T1000 (cell line): ENCODE measurements at places on chromosomes 3 and 15.
A peak's percentile ranks its signal among the peaks of the same experiment; 100 is the strongest.

DNA sequence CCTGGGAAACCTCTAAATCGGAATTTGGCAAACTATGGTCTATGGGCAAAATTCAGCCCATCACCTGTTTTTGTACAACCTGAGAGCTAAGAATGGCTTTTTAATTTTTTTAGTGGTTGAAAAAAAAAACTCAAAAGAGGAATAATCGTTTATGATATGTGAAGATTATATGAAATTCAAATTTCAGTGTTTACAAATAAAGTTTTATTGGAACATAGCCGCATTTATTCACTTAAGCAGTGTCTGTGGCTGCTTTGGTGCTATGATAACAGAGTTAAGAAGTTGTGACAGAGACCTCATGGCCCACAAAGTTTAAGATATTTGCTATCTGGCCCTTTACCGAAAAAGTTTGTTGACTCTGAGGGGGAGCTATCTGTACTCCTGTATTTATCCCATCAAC is 36.4 kb upstream of the LACTB start:
- DNase-seq, result no peak

- DNase-seq, result no peak
These were observed 1.3 kb upstream of the MEF2A start for GRCh38 chr15:99564221-99565048.

GRCh38 chr3:144341471-144341870 is 369.8 kb downstream of the DIPK2A start:
- no peak for DNase-seq

DNA sequence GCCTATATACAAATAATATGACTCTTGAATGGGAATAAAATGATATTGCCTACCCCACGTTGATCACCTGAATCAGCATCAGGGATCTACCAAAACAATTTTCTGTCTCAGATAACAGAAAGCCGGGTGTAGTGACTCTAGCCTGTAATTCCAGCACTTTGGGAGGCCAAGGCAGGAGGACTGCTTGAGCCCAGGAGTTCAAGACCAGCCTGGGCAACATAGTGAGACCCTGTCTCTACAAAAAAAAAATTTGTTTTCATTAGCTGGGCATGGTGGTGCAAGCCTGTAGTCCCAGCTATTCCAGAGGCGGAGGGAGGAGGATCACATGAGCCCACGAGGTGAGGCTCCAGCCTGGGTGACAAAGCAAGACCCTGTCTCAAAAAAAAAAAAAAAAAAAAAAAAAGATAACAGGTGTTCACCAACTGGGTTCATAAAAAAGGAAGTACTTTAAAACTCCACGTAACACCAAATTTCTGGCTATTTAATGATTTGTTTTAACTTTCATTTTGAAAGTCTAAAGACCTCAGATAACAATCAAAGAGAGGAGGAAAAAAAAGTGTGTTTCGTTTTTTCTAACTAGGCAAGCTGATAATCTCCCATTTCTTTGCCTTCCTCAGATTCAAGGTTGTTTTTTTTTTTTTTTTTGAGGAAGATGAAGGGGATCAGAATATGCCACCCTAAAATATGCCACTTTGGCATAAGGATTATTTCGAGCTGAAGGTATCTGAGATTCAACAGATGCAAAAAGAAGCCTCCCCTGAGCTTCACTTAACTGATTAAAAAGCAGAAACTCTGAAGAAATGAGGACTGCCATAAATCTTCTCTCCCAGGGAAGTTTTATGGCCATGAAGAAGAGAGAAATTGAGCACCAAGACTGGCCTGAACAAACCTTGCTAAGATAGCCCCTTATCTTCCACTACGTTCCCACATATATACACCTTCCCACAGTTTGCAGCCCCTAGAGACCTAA is 44.1 kb downstream of the TRANK1 start:
- no peak for DNase-seq

GRCh38 chr3:109643590-109643989 is 306.2 kb upstream of the DPPA4 start:
- peak; percentile 24 for DNase-seq

DNA sequence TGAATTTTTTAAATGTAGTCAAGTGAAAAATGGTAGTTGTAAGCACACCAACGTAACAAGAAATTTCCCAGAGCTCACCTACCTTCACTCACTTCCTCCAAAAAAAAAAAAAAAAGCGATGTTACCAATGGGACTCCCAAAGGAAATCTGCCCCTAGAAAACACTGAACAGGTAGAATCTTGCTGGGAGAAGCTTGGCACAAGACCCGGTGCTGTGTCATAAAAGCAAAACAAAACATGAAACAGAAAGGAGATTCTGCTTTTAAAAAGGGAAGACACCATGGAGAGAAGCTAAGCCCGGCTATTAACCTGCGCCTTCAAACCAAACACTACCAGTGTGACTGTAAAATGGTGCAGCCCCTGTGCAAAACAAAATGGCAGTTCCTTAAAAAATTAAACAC is 40.5 kb downstream of the PGPEP1L start:
- no peak for DNase-seq

DNA sequence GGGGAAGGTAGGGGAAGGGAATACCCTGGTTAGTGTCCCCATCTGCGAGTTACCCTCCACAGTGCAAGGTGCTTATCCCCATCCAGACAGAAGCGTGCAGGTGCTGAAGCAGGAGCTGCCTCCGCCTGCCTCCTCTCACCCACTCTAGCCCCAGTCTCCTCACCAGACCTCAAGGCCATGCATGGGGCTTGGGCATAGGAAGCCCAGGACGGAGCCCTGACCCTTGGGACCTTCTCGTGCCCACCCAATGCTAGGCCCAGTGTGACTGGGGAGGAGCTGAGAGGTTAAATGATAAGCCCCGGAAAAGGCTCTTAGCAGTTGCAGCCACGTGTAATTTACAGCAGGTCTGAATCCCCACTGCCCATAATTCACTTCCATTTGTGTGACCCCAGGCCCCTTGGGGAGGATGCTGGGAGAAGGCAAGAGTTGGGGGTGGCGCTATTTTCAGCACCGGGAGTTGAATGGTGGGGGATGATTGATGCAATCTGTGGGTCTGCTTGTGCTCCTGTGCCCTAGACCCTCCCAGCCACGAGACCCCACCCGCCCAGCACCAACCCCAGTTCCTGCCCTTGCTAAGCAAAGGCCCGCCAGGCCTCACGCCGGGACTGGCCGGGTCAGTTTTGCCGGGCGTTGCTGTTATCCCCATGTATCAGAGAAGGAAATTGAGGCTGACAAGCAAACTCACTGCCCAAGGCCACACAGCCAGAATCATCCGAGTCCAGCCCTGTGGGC is 14.5 kb upstream of the PLXND1 start:
- DNase-seq, result no peak

- DNase-seq, result no peak
These were observed 660.1 kb upstream of the CFAP20DC start for GRCh38 chr3:59709702-59710553.

DNA sequence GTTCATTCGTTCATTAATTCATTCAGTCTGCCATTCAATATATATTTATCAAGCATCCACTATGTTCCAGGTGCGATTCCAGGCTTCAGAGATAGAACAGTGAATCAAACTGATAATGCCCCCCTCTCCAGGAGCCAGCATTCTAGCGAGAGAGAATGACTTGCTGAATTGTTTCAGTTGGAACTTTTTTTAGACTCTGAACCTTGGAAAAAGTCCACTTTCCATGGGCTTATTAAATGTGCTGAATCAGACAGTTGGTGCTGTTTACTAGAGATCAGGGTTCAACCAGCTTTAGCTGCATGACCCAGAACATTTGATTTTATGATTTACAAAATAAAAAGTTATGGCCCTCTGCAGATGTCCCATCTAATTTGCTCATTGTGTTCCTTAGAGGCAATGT is 213.2 kb downstream of the THSD4 start:
- no peak for DNase-seq

DNA sequence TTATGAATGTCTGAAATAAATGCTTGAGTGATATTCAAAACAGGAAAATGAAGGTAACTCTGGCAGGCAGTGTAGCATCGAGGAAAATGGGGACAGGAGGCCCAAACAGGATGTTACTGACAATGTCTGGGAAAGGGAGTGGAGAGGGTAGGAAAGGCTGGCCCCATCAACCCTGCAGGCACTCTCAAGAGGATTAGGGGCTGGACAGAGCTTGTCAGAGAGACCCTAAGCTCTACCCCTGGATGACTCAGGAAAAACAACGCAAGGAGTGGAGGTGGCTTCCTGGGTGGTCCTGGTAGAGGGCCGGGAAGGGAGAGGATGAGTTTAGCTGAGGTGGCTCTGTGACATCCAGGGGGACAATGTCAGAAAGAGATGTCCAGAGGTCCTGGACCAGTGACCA is 106.0 kb downstream of the RYK start:
- no peak for DNase-seq

GRCh38 chr3:47635536-47635935 is 56.9 kb upstream of the CSPG5 start:
- no peak for DNase-seq

DNA sequence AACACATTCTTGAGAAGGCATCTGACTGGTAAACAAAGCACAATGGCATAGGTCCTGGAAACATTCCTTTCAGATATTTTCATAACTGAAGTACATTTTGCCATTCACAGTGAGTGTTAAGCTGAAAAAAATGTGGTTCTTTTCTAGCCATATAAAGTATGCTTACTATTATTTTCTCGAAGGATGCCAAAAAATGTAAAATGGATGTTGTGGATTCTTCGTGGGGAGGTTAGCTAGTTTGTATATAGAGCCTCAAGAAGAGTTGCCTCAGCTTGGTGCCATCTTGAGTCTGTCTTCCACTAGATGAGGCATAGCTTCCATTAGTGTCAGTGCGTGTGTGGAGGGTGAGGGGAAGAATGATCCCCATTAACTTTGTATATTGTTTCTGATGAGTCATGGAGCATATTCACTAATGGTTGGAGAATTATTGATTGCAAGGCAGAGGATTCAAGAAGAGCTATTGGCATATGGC is 4.1 kb downstream of the MBNL1 start:
- no peak for DNase-seq

GRCh38 chr3:10244009-10244408 is 4.2 kb upstream of the TATDN2 start:
- no peak for DNase-seq

GRCh38 chr3:115651599-115651998 is 28.3 kb downstream of the GAP43 start:
- no peak for DNase-seq

DNA sequence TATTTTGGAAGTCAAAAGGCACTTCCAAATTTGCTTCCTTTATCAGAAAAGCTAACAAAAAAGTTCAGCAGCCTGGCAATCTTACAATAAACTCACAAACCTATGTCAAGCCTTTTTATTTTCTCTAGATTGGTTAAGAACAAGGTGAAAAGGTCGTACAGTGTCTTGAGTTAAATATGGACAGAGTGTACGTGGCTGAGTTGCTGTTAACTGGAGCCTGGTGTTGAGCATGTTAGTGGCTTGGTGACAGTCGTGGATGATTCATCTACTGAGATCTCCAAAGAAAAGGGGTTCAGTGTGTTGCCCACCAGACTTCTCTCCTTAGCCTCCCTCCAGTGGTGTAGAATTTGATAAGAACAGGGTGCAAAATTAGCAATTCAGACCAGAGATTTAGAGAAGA is 89.7 kb downstream of the SSR3 start:
- DNase-seq, result no peak
